Ovary (tissue), 10 donors: ENCODE measurements at places on chromosomes 2 and 18.

GRCh38 chr2:11655495-11655894 is 14.5 kb downstream of the NTSR2 start:
- no peak for DNase-seq

DNA sequence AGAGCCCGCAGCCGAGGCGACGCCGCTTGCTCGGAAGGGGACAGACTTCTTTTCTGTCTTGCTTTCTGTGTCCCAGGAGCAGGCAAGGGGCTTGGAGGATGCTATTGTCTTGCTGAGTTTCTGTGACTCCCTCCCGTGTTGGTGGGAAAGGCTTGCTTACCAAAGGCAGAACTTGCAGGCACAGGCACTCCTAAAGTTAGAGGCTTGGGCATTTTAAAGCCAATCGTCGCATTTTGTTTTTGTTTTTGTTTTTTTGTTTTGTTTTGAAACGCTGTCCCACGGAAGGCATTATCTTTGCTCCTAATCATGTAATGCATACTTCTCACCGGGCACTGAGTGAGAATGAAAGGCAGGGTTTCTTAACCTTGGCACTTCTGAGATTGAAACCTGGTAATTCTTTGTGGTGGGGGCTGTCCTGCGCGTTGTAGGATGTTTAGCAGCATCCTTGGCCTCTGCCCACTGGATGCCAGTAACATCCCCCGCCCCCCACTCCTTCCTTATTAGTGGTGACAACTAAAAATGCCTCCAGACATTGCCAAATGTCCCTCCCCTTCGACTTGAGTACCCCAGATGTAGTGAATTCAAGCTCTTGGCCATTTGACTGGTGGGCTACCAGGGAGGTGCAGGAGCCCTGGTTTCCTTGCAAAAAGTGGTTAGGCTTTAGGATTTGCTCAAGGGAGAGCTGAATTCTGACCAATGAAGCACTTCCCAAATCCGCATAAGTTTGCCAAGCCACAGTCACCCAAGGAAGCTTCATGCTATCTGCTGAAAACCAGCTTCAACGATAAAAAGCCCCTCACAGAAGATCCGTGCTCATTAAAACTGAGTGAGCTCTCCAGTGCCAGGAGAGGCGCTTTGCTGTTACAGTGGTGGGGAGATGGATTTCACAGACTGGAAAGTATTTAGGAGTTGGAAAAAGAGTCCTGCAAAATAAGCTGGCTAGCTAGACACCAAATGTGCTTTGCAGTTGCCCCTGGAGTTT is 1.2 kb downstream of the ANTXR1 start:
- DNase-seq: peak; percentile 48

GRCh38 chr2:146037334-146037870 is 1517.5 kb upstream of the ZEB2 start:
- no peak for DNase-seq

- no peak for DNase-seq
Measured at GRCh38 chr18:37653618-37654017, 88.0 kb upstream of the CELF4 start.

GRCh38 chr2:101011152-101011551 is 9.1 kb downstream of the RPL31 start:
- no peak for DNase-seq

- no peak for DNase-seq
Measured at GRCh38 chr2:47311764-47312490, 91.0 kb upstream of the MSH2 start.
